ENCODE measurements at places on chromosomes 12 and 14. TPM values are rescaled to one million over a fixed set of nuclear protein-coding genes. Genes with fewer than 3 reads are reported as not detected.

Gene SERPINA9
- total RNA-seq = not detected

Gene CYP27B1
- total RNA-seq = not detected

Gene BTBD6
- total RNA-seq = 69.6 TPM

Gene TTC9
- 1.3 TPM for total RNA-seq

GRCh38 chr14:52821805-52822250 lies 30.4 kb upstream of the GNPNAT1 start:
- no peak overlapping the region for H3K4me3 ChIP-seq
- no peak for DNase-seq
- H3K36me3 ChIP-seq = no peaks in the 10 kb centered on the region
- no peak overlapping the region for H3K27ac ChIP-seq
- no peaks in the 10 kb centered on the region for H3K4me1 ChIP-seq
- H3K27me3 ChIP-seq = no peaks in the 10 kb centered on the region

- no peak overlapping the region for H3K4me3 ChIP-seq
- H3K36me3 ChIP-seq = no peaks in the 10 kb centered on the region
Measured at GRCh38 chr12:120630104-120630892, 10.1 kb upstream of the CABP1 start.

DNA sequence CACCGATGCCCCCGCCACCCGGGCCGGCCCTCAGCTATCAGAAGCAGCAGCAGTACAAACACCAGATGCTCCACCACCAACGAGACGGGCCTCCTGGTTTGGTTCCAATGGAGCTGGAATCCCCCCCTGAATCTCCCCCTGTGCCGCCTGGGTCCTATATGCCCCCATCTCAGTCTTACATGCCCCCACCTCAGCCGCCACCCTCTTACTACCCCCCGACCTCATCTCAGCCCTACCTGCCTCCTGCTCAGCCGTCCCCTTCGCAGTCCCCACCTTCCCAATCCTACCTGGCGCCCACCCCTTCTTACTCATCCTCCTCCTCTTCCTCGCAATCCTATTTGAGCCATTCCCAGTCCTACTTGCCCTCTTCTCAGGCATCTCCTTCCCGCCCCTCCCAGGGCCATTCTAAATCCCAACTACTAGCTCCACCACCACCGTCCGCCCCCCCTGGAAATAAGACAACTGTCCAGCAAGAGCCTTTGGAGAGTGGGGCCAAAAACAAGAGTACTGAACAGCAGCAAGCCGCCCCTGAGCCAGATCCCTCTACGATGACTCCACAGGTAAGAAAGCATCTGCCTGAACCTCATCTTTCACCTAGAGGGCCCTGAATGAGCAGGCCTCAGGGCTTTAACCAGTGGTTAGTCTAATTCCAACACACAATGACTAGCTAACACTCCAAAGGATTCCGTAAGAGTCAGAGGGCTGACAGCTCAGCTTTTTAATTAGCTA lies 851 bp downstream of the YLPM1 start:
- H3K36me3 ChIP-seq = no peaks in the 10 kb centered on the region
- H3K4me3 ChIP-seq = peak overlapping the region; percentile 76

DNA sequence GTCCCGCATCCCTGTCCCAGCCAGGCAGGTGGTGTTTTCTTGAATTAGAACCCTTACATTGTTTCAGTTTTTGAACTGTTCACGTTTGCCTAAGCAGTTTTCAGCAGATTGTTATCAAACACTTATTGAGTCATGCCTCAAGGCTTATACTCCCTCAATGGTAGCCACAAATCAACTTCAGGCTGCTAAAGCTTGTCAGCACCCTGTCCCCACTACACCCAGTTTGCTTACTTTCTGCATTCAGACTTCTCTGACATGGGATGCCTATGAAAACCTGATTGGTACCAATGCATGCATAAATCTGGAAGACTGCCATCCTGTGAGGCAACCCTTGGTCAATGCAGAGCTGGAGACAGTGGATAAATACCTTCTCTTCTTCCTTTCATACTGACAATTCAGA lies 225.4 kb downstream of the BTG1 start:
- no peaks in the 10 kb centered on the region for H3K4me1 ChIP-seq
- DNase-seq = no peak
- H3K4me3 ChIP-seq = no peak overlapping the region
- no peaks in the 10 kb centered on the region for H3K27me3 ChIP-seq
- no peak overlapping the region for H3K27ac ChIP-seq

GRCh38 chr12:49208676-49209075 lies 19.8 kb upstream of the TUBA1A start:
- no peaks in the 10 kb centered on the region for H3K27me3 ChIP-seq
- peaks cover under 1% of the 10 kb centered on the region for H3K4me1 ChIP-seq
- H3K4me3 ChIP-seq = no peak overlapping the region
- no peaks in the 10 kb centered on the region for H3K36me3 ChIP-seq
- H3K27ac ChIP-seq = no peak overlapping the region
- DNase-seq = no peak

GRCh38 chr12:125852116-125852515 lies 786.9 kb downstream of the AACS start:
- no peaks in the 10 kb centered on the region for H3K4me1 ChIP-seq
- no peak overlapping the region for H3K4me3 ChIP-seq
- no peak overlapping the region for H3K27ac ChIP-seq
- no peak for DNase-seq
- H3K27me3 ChIP-seq = no peaks in the 10 kb centered on the region

GRCh38 chr14:72559669-72560255 lies 334.1 kb downstream of the DPF3 start:
- H3K4me3 ChIP-seq = no peak overlapping the region
- no peak for DNase-seq
- no peaks in the 10 kb centered on the region for H3K36me3 ChIP-seq
- H3K4me1 ChIP-seq = no peaks in the 10 kb centered on the region
- no peak overlapping the region for H3K27ac ChIP-seq
- no peaks in the 10 kb centered on the region for H3K27me3 ChIP-seq

- no peak for DNase-seq
- H3K27me3 ChIP-seq = no peaks in the 10 kb centered on the region
- no peaks in the 10 kb centered on the region for H3K36me3 ChIP-seq
- H3K4me3 ChIP-seq = no peak overlapping the region
Measured at GRCh38 chr12:63989301-63989845, 144.9 kb downstream of the SRGAP1 start.
